ENCODE measurements at places on chromosomes 11 and 22. TPM values are rescaled to one million over a fixed set of nuclear protein-coding genes. Genes with fewer than 3 reads are reported as not detected.

DNA sequence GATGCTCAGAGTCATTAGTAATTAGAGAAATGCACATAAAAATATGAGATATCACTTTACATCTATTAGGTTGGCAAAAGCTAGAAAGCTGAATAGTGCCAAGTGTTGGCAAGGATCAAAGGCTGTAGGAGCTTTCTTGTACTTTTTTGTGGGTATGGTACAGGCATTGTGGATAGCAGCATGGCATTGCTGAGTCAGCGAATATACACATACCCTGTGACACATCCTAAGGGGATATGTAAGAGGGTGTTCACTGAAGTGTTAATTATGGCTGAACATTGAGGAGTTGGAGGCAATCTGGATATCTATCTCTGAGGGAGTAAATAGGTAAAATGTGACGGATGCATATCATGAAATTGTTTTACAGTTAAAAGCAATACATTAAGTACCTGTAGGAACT, 27.0 kb upstream of the IL18BP start:
- no peak overlapping the region for H3K4me3 ChIP-seq
- H3K36me3 ChIP-seq: no peaks in the 10 kb centered on the region
- H3K27me3 ChIP-seq: no peaks in the 10 kb centered on the region

DNA sequence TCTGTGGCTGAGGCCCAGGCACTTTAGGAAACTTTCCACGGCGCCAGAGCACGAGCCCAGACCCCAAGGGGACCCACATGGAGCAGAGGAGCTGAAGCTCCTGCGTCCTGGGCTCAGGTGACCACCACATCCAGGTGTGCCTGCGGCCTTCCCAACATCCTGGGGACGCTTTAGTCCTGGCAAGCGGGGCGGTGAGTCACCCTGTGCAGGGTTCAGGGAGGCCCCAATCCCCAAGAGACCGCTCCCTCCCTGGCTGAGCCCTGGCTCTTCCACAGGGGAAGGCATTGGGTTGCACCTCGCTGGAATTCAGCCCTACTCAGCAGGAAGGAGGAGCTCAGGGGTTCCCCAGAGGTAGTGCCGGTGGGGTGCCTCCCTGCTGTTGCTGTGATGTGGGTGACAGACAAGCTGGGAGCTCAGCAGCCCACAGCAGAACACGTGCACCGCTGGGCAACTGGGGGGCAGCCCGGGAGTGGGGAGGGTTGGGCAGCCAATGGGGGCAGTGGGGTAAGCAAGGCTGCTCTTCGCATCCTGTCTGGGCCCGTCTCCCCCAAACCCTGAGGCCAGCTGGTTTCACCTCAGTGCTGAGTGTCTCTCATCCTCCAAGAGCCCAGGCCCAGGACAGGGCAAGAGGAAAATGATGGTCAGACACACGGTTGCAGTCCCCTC, 802.8 kb downstream of the BRD1 start:
- no peak for DNase-seq
- no peak overlapping the region for H3K4me3 ChIP-seq
- no peak overlapping the region for H3K27ac ChIP-seq
- no peaks in the 10 kb centered on the region for H3K36me3 ChIP-seq

GRCh38 chr22:20862540-20862939, 3.7 kb downstream of the SNAP29 start:
- H3K27me3 ChIP-seq: no peaks in the 10 kb centered on the region
- no peaks in the 10 kb centered on the region for H3K36me3 ChIP-seq
- H3K27ac ChIP-seq: no peak overlapping the region
- peaks cover 79% of the 10 kb centered on the region for H3K4me1 ChIP-seq
- DNase-seq: no peak

DNA sequence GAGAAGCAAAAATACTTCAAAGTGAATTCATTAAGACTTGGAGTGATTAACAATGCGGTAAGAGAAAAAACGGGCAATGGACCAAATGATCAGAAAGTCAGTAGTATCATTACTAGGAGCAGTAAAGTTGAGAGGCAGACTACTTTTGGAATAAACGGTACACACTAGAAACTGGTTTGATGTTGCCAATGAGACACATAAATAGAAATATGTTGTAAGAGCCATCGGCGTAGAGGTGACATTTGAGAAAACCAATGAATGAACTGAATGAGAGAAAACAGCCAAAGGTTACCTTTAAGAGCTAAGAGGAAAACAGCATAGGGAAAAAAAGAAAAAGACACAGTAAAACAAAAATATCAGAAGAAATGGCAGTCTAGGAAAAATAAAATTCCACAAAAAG, 6.2 kb downstream of the CHORDC1 start:
- DNase-seq: no peak
- peaks cover 34% of the 10 kb centered on the region for H3K4me1 ChIP-seq
- H3K27me3 ChIP-seq: no peaks in the 10 kb centered on the region

DNA sequence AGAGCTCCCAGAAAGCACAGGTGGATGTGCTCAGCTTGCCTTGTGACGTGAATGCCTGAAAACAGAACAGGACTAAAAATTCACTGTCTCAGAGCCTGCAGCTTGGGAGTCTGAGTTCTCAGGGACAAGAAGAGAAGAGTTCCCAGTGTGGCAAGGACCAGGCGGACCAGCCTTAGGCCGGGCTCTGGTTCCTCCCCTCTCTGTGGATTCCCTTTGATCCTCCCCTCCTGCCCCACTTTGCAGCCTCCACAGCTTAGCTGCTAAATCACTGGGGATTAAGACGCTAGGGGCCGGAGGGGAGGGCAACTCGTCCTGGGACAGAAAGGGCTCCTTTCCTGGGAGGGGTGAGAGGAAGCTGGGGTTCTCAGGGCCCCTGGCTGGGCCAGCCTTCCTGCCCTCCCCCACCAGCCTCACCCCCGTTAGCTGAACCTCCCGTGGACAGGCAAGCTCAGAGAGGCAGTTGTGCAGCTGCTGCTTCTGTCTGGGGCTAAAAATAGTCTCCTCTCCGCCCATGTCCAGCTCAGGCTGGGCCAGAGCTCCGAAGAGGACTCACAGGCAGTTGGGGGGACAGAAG, 29.9 kb upstream of the JAM3 start:
- no peaks in the 10 kb centered on the region for H3K36me3 ChIP-seq
- peak overlapping the region; percentile 98 for H3K27ac ChIP-seq

Gene LMO2
- total RNA-seq: 26.5 TPM

DNA sequence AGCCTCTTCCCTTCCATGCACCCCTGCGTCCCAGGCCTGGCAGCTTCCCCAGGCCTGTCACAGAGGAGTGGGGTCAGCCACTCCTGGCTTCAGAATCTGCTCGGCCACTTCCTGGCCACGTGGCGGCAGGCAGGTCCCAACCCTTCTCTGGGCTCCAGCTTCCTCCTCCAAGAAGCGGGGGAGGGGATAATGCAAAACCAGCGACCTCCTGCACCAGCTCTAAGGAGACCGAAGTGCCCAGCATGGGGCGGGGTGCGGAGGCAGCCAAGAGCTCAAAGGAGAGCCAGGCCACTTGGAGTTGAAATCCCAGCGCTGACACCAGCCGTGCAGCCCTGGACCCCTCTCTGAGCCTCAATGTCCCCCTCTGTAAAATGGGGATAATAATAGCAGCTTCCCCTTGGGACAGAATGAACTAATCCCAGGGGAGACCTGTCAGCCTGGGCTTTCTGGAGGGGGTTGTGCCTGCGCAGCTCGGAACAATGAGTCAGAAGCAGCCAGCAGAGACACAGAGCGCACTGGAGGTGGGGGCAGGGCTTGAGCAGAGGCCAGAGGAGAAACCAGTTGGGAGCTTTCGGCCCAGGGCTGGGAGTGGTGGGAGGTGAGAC, 22.8 kb upstream of the PICK1 start:
- H3K4me3 ChIP-seq: no peak overlapping the region
- H3K27me3 ChIP-seq: no peaks in the 10 kb centered on the region
- no peaks in the 10 kb centered on the region for H3K36me3 ChIP-seq
- peaks cover 34% of the 10 kb centered on the region for H3K4me1 ChIP-seq
- no peak for DNase-seq

DNA sequence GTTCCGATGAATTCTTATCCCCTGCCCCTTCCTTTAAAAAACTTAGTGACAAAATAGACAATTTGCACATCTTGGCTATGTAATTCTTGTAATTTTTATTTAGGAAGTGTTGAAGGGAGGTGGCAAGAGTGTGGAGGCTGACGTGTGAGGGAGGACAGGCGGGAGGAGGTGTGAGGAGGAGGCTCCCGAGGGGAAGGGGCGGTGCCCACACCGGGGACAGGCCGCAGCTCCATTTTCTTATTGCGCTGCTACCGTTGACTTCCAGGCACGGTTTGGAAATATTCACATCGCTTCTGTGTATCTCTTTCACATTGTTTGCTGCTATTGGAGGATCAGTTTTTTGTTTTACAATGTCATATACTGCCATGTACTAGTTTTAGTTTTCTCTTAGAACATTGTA, 12.0 kb downstream of the CCND1 start:
- H3K4me1 ChIP-seq: no peaks in the 10 kb centered on the region
- no peaks in the 10 kb centered on the region for H3K27me3 ChIP-seq
- DNase-seq: no peak
- no peak overlapping the region for H3K4me3 ChIP-seq

GRCh38 chr11:80515097-80515496, 1074.3 kb upstream of the TENM4 start:
- no peaks in the 10 kb centered on the region for H3K27me3 ChIP-seq
- no peak for DNase-seq
- H3K36me3 ChIP-seq: no peaks in the 10 kb centered on the region
- no peaks in the 10 kb centered on the region for H3K4me1 ChIP-seq
- no peak overlapping the region for H3K4me3 ChIP-seq

DNA sequence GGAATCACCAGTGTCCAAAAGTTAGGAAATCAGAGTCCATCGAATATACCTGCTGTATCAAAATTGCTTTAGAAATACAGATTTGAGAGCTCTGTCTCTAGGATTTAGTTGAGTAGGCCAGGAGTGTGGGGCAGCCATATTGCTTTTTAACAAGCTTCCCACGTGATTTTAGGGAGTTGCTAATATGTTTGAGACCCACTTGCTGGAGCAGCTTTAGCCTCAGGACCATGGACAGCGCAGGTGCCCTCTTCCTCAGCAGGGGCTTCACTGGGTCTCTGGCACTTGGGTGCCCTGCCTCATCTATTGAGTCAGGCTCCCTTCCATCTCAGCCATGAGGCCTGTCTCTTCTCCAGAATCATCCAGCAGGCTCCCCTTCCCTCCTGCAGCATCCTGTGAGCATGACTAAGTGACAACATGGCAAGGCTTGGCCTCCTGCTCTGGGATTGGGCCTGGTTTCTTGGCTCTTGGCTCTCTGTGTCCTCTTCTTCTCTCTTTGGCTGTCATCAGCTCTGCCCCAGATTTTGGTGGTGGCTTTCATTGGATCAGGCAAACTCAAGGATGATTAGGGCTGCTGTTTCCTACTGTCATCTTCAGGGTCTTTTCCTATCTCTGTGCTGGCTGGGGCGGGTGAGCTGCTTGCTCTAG, 70.0 kb downstream of the SGSM1 start:
- no peak overlapping the region for H3K27ac ChIP-seq
- no peak overlapping the region for H3K4me3 ChIP-seq
- no peaks in the 10 kb centered on the region for H3K27me3 ChIP-seq
- no peaks in the 10 kb centered on the region for H3K36me3 ChIP-seq
- no peaks in the 10 kb centered on the region for H3K4me1 ChIP-seq

DNA sequence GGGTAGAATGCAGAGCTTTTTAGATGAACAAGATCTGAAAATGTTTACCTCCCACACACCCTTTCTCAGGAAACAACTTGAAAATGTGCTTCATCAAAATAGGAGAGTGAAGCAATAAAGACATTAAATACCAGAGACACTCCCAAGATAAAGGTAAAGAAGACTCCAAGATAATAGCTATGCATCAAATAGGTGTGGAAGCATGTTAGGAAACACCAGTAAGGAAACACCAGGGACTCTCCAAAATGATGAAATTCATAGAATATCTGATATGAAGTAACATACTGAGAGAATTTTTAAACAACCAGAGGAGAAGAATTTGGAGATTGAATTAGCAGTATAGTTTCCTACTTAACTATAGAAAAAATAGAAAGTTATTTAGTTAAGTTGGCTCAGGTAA, 57.0 kb downstream of the OR10A6 start:
- no peaks in the 10 kb centered on the region for H3K36me3 ChIP-seq
- no peaks in the 10 kb centered on the region for H3K27me3 ChIP-seq
- no peak overlapping the region for H3K4me3 ChIP-seq
- no peaks in the 10 kb centered on the region for H3K4me1 ChIP-seq
- no peak for DNase-seq
- H3K27ac ChIP-seq: no peak overlapping the region

DNA sequence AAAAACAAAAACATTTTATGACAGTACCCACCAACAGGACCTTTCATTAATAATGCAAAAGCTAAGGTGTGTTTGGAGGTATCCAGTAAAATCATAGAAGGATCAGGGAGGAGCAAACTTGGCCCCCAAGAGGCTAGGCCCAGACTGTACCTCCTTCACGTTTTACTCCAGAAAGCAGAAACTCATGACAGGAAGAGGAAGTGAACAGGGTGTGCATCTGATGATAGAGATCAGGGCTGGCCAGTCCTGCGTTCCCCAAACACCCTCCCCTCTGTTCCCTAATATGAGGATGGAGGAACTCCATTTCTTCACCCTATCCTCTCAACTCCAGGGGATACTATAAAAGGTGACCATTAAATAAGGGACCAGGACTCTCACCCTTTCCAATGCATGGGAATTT, 10.2 kb upstream of the MS4A12 start:
- no peaks in the 10 kb centered on the region for H3K4me1 ChIP-seq
- no peak overlapping the region for H3K4me3 ChIP-seq
- H3K27ac ChIP-seq: no peak overlapping the region
- no peaks in the 10 kb centered on the region for H3K27me3 ChIP-seq

GRCh38 chr22:36790648-36791047, 14.7 kb upstream of the IFT27 start:
- no peak overlapping the region for H3K27ac ChIP-seq
- H3K4me3 ChIP-seq: no peak overlapping the region
- H3K27me3 ChIP-seq: no peaks in the 10 kb centered on the region
- H3K4me1 ChIP-seq: no peaks in the 10 kb centered on the region

Gene MIAT
- total RNA-seq: 2.7 TPM

GRCh38 chr22:21984793-21985192, 2.2 kb upstream of the TOP3B start:
- no peak for DNase-seq
- no peak overlapping the region for H3K4me3 ChIP-seq
- peaks cover 15% of the 10 kb centered on the region for H3K4me1 ChIP-seq
- no peak overlapping the region for H3K27ac ChIP-seq
- no peaks in the 10 kb centered on the region for H3K27me3 ChIP-seq

Gene TEX54
- total RNA-seq: not detected

DNA sequence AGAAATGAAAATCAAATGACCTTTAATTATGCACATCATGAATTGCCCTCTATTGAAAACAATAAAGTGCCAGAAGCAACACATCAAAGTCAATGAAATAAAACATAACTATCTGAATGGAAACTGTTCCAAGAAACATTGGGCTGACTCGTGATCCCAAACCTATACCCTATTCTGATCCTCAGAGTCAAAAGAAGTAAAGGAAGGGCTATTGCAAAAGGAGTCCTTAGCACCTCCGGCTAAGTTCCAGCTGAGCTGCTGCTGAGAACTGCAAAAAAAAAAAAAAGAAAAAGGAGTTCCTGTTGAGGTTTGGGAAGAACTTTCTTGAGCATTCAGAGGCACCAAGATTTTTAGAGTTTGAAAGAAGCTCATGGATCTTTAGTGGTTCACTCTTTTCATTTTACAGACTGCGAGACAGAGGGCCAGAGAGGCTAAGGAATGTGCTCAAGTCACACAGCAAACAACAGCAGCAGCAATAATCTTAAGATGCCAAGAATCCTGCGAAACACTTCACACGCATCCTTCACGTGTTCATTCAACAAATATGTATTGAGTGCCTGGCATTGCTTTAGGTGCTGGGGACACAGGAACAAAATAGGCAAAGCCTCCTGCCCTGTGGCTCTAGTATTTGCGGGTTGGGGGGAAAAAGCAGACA, 841 bp upstream of the TMPRSS13 start:
- no peaks in the 10 kb centered on the region for H3K36me3 ChIP-seq
- H3K4me1 ChIP-seq: peaks cover 8% of the 10 kb centered on the region
- DNase-seq: no peak
- H3K4me3 ChIP-seq: no peak overlapping the region
- no peak overlapping the region for H3K27ac ChIP-seq

All from vagina (tissue), 2 donors.